ENCODE measurements at places on chromosomes 5 and 9.

DNA sequence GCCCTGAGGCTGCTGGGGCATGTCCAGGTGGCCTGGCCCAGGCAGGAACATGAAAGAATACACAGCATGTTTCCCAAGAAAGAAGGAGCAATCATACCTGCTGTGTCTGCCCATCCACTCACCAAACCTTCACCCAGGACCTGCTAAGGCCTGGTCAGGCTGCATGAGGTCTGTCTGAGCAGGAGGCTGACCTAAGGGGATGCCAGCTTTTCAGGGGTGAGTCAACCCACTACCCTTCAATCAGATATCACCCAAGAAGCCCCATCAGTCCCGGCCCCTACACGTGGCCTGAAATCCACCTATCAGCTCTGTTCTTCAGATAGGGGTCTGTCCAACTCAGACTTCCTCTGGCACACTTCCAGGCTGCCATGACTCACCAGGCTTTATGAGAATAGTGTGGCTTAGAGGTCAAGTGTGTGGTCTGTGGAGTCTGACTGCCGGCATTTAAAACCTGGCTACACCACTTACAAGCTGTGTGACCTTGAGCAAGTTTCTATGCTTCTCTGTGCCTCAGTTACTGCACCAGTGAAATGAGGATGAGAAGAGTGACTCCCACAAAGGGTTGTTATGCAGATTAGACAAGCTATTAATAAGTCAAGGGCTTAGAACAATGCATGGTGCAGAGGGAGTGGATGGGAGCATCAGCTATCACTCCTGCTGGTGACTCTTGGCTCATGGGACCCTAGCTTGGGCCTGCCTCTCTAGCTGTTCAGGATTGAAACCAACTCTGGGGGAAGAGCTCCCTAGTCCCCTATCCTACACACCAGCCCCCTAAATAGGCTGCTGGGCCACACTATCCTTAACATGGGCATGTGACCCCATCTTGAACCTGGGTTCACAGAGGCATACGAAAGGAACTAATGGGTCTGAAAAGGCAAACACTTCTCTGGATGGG lies 130.3 kb downstream of the PAX5 start:
- DNase-seq, result no peak

DNA sequence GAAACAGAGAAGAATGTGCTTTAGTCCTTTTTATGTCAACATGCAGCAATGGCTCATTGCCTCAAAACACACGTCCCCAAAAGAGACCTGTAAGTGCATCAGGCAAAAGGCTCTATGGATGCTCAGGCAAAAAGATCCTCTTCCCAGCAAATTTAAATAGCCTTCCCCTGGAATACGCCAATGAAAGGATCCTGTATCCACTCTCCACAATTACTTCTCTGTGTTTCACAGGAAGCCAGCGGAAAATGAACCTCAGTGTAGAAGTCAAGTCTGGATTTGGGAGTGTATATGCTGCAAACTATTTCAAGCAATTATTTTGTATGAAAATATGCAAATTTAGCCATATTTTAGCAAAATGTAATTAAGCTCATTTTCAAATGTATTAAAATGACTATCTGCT lies 217.9 kb downstream of the EPB41L4A start:
- DNase-seq, result no peak

DNA sequence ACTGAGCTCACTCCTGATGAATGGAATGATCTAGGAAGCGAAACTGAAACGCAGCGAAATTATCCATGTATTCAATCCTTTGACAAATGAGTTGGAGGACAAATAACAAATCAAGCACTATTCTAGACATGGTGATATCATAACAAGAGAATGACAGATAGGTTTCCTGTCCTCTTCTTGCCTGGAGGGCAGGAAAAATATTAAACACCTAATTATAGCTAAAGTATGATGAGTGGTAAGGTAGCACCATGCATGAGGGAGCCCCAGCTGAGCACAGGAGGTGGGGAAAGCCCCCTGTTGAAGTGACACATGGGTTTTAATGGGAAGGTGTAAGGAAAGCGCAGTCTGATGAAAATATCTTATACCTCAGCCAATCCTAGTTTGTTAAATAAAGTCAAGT lies 225.2 kb downstream of the NPR3 start:
- no peak for DNase-seq

GRCh38 chr9:120186276-120186675 lies 393.7 kb downstream of the CDK5RAP2 start:
- peak; percentile 82 for DNase-seq

DNA sequence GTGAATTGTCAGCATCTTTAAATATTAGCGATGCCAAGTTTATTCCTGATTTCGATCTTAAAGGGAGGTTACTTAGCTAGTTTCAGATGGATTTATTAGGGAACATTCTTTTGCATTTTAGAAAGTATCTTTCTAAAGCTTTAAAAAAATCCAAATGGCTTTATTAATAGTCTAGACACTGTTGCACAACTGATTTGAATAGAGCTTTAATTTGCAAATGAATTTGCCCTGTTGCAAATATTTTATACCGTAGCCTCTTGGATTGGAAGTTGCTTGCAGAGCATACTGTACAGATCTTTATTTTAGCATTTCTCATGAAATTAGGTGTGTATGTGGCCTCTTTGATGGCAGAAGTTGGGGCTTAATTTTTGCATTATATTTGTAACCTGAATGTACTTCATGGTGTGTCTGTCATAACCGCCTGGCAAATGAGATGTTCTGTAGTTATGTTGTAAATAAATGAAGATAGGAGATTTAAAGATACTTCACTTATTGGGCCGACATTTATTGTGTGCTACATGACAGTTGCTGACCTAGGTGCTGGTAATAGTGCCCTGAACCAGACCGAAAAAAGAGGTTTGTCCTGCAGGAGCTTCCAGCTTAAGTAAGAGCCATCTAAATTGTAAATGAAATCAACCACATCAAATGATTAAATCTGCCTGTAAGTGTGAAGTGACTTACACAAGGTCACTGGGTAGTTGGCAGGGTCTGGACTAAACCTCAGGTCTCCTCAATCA lies 1.8 kb downstream of the TCERG1 start:
- no peak for DNase-seq

- DNase-seq, result peak; percentile 49
Measured at GRCh38 chr5:115069087-115069968, 100.4 kb downstream of the TRIM36 start.

- DNase-seq, result no peak
Measured at GRCh38 chr9:137317718-137318511, 15.8 kb upstream of the NRARP start.

DNA sequence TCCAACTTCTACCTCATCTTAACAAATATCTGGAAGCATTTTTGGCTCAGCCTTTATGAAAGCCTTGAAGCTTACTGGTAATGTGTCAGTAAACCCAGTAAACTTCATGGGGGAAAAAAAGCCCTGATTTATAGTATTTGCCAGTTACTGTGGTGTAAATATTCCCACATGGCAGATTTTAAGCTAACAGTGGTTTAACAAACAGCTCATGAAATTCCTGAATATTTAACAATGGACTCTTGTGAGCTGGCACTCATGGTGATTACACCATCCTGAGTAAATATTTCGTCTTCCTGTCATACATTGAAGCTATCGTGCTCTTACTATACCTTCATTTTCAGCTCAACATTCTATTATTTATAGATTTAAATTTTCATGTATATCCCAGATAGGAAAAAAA lies 57.0 kb upstream of the ACOT12 start:
- DNase-seq, result no peak

- no peak for DNase-seq
Measured at GRCh38 chr9:35827486-35827885, 1.0 kb downstream of the FAM221B start.

DNA sequence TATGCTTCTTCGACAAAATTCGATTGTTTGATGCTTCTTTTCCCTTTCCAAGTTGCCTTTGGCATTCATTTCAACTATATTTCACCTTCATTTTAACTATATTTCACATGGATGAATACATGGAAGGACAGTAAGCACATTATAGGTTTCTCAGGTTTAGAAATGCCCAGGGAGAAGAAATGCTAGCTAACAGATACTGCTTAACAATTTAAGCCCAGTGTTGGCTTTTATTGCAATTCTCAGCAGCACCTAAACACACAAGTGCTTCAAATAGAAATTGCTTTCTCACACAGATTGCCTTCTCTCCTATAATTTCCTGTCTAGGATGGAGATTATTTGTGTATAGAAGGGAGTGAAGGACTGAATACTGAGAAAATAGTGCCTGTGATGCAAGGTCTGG lies 30.2 kb upstream of the SMC5 start:
- peak; percentile 14 for DNase-seq

GRCh38 chr9:4124266-4124665 lies 175.6 kb downstream of the GLIS3 start:
- no peak for DNase-seq

GRCh38 chr5:38681966-38682365 lies 125.5 kb upstream of the LIFR start:
- no peak for DNase-seq

GRCh38 chr5:132389585-132390286 lies 20.2 kb downstream of the SLC22A5 start:
- no peak for DNase-seq

- DNase-seq, result no peak
Measured at GRCh38 chr9:99752417-99753109, 69.1 kb upstream of the NR4A3 start.

- DNase-seq, result no peak
Measured at GRCh38 chr9:76927540-76928240, 21.8 kb upstream of the PRUNE2 start.

- no peak for DNase-seq
Measured at GRCh38 chr5:82594097-82594496, 315.9 kb upstream of the RPS23 start.

DNA sequence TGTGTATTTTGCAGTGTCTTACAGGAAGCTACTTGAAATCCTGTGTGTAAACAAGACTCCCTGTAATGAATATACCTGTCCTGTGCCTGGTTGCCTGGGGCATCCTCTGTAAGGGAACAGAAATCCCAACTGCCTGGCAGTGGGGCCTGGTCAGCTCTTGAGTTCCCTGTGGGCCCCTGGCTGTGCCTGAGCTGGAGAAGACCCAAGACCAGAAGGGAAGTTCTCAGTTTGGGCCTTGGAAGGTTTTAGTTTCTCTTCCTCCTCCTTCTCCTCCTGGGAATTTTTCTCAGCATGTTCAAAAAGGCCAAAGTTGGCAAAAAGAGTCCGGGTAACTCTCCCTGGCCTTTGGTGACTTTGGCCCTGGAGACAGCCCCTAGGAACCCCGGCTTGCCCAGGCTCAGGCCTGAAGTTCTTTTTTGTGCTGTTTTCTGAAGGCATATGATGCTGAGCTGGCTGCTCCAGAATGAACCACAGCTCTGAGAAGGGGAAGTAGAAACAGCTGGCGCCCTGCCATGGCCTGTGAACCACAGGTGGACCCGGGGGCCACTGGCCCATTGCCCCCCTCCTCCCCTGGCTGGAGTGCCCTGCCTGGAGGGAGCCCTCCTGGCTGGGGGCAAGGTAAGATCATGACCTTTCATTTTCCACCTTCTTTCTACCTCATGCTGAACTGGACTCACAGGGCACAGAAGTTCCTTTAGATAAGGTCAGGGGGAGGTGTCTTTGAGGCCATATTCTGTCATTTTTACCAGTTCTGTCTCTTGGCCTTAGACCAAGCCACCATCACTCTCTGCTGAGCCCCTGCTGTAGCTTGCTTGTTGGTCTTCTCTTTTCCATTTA lies 5.8 kb downstream of the TMEM268 start:
- no peak for DNase-seq

DNA sequence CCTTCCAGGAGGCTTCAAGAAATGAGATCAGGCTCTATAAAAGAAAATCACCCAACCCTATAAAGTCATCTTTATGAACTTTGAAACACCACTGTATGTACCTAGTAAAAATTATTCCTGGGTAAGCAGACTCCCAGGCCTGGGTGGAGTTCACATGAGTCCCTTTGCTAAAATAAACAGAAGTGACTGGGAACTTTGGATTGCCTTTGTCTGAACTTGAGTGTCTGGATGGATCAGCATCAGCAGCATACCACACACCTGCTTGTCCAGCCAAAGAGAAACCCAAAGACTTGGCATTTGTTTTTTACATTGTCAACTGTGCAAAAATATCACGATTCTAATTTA lies 79.6 kb upstream of the CDKN2B start:
- DNase-seq, result no peak

GRCh38 chr5:35198075-35198474 lies 32.2 kb downstream of the PRLR start:
- no peak for DNase-seq

All from cerebellum (tissue), 4 donors.